Amniotic stem cell (primary cell): ENCODE measurements at places on chromosomes 11 and 22.
A peak's percentile ranks its signal among the peaks of the same experiment; 100 is the strongest.

GRCh38 chr11:96273507-96273906 lies 69.5 kb downstream of the MAML2 start:
- DNase-seq = no peak

DNA sequence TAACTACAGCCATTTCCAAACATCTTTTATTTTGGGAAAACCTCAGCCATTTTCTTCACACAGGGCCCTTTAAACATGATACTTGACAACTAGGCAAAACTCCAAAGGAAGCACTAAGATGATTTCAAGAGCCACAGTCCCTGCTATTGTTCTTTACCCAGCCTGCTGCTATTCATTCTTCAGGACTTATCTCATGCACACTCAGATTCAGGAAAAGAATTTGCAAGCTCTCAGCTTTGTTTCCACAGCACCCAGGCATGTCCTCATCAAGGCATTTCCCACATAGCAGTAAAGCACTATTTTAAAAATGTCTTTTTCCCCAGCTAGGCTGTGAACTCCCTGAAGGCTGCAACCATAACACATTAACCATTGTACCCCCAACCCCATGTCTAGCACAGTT lies 609.3 kb upstream of the CCDC90B start:
- no peak for DNase-seq

GRCh38 chr11:10942620-10943019 lies 84.8 kb upstream of the ZBED5 start:
- DNase-seq = no peak

DNA sequence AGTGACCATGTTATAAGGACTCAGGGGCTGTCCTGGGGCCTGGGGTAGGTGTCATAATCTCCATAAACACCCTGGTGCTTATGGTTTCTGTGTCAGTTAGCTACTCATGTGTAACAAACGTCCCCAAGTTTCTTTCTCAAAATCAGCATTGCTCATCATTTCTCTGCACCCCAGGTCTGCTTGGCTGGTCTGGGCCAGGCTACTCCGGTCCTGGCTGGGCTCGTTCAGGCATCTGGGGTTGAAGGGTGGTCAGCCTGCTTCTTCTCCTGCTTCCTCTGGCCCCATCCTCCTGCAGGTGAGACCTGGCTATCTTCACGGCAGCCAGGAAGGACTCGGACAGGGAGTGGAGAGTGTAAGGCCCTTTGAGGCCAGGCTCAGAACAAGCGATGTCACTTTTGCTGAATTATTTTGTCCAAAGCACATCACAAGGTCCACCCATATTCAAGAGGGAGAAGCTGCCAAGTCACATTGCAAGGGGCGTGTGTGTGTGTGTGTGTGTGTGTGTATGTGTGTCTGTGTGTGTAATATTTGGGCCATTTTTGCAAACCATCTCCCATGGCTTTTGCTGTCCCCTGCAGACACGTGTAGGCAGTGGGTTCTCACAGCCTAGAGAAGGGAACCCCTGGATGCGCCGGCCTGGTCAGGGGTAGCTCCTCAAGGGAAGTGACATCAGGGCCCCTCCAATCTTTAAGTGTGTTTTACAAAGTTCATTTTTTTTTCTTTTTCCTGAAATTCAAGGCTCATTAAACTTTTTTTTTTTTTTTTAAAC lies 535.8 kb downstream of the TBC1D22A start:
- no peak for DNase-seq

- DNase-seq = no peak
Measured at GRCh38 chr11:3000032-3000961, 8.2 kb upstream of the NAP1L4 start.

DNA sequence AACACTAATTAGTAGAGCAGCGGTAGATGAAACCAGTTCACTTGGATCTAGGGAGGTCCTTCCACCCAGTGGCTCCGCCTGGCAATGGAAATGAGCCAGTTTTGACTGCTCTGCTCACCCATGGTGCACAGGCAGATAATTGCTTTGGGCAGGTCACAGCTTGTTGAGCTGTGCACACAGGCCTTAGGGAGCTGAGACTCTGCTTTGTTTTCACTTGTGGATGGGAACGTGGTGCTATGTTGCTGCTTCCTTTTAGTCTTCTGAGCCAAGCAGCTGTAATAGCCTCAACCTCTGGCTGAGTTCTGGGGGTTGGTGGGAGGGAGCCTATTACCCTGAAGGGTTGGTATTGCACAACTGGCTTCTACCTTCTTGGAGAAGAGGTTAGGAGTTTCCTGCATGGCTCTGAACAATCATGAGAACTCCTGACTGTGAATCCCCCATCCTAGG lies 262.3 kb upstream of the MTNR1B start:
- no peak for DNase-seq

DNA sequence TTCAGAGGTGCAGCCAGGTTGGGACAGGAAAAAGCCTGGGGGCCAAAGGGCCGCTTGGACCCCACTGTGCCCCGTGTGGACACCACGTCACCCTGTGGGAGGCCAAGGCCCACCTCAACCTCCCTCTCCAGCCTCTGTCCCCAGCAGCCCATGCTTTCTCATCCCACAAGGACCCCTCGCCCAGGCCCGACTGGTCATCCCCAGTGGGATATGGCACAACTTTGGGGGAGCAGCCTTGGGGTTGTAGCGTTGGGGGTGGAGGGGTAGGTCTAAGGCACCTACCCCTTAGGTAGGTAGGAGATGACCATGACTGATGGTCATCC lies 44.0 kb downstream of the IGF2 start:
- no peak for DNase-seq

- no peak for DNase-seq
Measured at GRCh38 chr11:134565343-134565891, 153.4 kb upstream of the B3GAT1 start.

GRCh38 chr11:59158206-59159068 lies 13.5 kb upstream of the DTX4 start:
- peak; percentile 35 for DNase-seq

DNA sequence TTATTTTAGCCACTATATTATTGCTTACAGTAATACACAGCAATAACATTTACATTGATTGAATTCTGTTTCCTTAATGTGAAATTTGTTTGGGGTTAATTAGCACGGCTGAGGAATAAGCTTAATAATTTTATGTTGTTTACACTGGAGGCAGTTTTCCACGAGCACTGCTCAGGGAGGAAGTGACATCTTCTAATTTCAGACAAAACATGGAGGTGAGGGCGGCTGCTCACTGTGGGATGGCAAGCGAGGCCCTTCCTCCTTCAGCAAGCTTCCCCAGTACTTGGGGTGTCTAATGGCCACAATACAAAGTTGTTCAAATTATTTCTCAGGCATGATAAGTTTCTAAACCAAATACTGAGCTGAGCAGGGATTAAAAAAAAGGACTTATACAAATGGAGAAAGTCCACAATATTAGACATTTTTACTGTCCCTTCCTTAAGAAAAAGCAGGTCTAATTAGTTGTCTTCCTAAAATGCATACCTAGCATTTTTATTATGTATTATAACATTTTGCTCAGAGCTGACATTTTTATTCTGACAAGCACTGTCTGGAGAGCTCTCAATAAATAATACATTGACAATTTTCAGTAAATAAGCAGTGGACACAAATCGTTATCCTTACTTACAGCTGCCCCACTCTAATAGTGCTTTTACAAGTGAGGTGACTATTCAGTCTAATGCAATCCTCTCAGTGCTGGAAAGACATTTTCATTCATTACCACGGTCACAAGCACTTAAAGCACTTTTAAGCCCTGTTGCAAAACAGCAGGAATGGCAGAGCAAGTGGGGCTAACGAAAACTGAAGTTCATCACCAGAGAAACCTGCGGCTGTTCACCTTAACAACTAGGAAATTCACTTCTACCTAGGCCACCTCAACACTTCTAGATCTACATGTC lies 56.2 kb downstream of the SOX6 start:
- DNase-seq = no peak

DNA sequence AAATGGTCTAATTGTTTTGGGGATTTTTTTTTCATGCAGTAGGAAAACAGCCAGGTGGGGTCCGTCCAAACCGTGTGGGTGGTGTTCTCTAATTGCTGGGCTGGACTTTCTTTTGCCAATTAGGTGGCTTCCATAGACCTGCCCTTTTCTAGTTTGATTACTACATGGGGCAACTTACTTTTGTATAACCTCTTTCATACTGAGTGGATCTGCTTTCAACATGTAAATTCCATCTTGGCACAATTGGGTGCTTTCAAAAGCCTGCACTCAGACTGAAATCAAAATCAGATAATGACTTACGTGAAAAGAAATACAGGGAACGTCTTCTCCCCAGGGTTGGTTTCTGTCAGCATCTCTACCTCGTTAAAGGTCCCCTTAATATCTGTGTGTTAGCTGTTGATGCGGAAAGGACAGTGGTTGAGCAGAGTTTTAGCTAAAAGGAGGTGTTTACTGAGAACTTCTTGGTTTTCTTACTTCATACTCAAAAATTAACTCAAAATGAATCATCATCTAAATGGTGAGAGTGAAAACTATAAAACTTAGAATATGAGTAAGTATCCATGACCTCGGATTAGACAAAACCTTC lies 72.1 kb downstream of the BARX2 start:
- DNase-seq = no peak

GRCh38 chr11:2584434-2584811 lies 115.4 kb downstream of the KCNQ1OT1 start:
- DNase-seq = no peak

DNA sequence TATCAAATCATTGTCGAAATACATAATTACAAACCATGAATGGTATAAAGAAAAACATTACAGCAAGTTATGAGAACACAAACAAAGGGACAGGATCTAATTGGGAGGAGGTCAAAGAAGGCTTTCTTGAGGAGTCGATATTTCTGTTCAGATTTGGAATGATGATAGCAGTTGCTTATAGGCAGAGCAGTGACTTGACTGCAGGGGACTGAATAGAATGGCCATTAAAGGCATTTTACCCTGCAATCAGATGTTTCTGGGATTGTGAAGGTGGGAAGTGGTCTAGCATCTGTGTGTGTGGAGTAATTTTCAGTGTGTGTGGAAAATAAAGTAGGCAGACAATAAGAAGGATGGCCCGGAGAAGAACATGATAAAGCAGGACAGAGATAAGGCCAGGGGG lies 41.0 kb downstream of the BLID start:
- no peak for DNase-seq

DNA sequence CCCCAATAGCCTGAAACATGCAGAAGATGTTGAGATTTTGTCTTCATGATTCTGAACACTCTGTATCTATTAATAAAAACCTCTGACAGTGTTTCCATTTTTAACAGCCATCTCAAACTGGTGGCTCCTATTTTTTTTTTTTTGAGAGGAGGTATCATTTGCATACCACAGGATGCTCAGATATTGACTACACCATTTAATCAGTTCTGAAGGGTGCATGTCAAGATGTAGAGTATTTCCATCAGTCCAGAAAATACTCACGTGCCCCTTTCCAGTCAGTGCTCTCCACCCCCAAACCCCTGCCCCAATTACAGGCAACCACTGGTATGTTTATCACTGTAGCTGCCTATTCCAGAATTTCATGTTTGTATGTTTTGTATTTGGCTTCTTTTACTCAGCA lies 85.3 kb upstream of the SORL1-AS1 start:
- no peak for DNase-seq

GRCh38 chr11:46277313-46277621 lies 195 bp upstream of the CREB3L1 start:
- DNase-seq = peak; percentile 47

DNA sequence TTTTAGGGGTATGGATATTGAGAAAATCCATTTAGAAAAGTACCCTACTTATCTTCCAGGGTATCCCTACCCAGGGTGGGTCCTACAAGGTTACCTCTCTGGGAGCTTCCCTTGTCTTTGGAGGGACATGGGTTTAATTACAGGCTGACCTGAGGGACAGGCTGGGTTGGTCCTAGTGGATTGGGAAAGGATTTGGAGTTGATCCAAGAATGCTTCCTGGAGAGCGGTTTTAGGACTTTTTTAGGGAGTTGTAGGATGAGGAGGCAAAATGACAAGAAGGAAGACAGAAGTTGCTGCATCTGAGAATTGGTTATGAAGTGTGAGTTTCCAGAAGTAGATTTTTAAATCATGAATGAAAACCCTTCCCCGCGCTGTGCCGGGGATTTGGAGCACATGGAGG lies 61.8 kb upstream of the CRTAM start:
- no peak for DNase-seq

DNA sequence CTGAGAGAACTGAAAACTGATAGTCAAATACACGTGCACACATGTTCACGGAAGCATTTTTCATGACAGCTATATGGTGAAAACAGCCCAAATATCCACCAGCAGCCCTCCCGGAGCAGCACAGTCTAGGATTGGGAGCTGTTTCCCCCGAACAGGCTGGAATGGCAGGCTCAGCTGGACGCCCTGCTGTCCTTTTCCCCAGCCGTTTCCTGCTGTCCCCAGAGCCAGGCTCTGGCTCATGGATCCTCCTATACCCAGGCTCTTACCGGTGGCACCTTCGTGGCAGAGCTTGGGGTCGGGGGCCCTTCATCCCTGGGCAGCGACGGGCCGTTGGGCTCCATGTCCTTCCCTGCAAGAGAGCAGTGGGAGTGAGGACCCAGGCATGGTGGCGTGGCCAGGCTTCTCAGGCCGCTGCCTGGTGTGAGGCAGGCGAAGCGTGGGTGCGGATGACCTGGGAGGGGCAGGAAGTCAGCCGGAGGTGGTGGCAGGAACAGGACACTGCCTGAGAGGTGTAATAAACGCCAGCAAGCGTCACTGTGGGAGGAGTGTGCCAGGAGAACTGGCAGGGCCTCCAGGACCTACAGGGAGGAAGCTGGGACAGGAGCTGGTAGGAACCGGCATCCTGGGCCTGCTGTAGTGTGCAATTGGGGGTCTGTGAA lies 38.8 kb downstream of the OSBPL5 start:
- no peak for DNase-seq

GRCh38 chr22:24519496-24519895 lies 24.4 kb downstream of the UPB1 start:
- no peak for DNase-seq

DNA sequence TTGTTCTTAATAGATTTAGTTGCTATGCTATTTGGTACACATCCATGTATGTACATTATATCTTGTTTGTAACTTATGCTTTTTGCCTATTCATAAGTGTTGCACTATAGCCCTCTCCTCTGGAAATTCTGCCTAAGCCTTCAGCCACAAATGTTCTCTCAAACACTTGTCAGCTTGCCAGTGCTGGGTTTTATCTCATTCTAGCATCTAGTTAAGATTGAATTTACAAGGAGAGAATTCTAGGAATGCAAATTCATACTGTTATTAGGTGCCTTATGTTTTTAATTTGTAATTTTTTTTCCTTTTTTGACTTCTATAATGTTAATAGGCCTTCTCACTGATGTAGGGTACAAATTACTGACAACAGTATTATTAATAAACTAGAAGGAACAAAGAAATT lies 14.6 kb upstream of the CTSC start:
- DNase-seq = no peak

- no peak for DNase-seq
Measured at GRCh38 chr11:70049045-70049444, 29.1 kb upstream of the ANO1 start.

DNA sequence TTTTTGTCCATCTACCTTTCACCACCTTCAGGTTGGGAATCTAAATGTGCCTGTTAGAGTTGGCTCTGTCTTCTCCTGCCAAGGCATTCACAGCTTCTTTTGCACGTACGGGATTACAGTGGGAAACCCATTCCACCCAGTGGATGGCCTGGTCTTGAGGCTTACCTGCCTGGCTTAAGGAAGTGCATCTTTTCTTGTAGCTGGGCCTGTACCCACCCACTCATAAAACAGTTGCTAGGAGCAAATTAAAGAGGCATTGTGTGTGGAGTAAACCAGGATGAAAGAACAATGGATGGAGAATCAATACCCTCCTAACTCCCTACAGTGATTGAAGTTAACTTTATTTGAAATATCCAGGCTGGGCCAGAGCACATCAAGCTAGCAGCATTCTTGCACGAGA lies 71.6 kb downstream of the TEAD1 start:
- no peak for DNase-seq
